AG09319 (cell line): ENCODE measurements at places on chromosomes 3 and 15.

DNA sequence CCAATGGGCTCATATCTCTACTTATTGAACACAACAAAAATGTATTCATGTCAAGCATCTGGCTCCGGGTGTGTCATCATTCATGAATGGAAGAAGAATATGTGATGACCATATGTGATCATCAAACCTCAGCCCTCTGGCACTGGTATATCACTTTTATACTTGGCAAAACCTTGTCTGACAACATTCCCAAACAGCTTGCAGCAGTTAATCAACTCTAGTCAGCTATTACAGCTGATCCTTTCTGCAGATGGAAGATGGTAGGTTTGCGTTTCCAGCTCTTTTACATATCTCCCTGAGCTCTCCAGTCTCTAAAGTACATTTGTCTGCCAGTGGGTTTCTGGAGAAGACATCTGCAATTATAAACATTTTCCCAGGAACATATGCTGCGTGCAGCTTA is 6.6 kb downstream of the PLSCR5 start:
- no peak for DNase-seq

- DNase-seq = no peak
Measured at GRCh38 chr3:27034255-27034654, 334.9 kb downstream of the NEK10 start.

GRCh38 chr3:175977968-175978752 is 1119.0 kb downstream of the NAALADL2 start:
- DNase-seq = no peak

DNA sequence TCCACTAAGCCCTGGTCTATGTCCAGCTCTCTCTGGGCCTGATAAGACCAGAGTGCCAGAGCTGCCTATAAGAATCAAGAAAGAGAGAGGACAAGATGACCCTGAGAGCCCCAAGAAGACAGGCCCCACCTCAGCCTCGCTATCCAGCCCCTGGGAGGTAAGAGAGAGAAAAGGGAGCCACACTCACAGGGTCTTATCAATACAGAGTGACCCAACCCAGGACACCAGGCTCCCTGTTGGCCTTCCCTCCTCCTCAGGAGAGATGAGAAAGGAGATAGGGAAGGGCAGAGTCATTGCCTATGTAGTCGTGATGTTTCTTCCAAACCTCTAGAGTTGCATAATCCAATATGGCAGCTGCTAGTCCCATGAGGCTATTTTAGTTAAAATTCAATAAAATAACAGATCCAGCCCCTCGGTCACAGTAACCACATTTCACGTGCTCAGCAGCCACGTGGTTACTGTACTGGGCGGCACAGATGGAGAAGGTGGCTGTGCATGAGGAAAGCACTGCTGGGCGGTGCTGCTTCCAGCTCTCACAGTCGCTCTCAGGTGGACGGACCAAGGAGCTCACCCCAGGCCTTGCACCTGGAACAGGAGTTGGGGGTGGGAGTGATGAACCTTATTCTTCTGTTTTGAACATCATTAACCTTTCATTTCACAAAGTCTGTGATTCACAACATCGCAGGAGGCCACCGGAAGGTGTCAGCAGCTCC is 525.8 kb downstream of the SHQ1 start:
- DNase-seq = no peak

DNA sequence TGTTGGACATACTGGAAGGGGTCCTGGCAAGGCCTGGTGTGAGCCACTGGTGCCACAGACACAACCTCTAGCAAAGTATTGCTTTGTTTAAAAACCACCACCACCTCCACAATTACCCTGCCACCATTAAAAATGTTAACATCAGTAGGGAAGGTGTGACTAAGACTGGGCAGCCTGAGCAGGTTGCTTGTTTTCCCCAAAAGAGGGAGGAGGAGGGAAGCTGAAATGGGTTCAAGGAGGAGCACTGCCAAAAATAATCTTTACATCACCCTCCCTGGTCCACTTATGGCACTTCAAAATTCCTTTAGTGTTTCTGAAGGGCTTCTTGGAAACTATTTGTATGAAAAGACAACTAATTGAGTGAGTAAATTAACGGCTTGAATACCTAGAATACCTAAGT is 99.8 kb upstream of the FGF7 start:
- no peak for DNase-seq

- DNase-seq = no peak
Measured at GRCh38 chr3:112032098-112032731, 2.3 kb upstream of the TMPRSS7 start.

GRCh38 chr3:42292009-42292408 is 26.0 kb upstream of the CCK start:
- no peak for DNase-seq

GRCh38 chr15:99082798-99083197 is 22.1 kb upstream of the SYNM start:
- DNase-seq = no peak

DNA sequence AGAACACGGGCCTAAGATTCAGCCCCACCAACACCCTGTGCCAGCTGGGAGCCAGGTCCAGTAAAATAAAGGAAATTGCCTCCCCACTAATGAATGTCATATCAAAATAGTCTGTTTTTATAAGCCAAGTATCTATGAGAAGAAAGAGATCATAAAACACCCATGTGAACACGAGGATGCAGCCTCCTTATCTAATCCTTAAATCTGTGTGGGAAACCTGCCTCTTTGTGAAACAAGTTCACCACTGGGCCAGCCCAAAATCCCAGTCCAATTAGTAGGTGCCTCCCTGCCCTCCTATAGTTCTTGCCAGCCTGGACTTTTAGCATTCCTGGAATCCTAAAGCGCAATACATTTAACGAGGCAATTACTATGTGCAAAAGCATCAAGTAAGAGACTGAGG is 42.0 kb downstream of the SCAPER start:
- DNase-seq = no peak

GRCh38 chr3:185712337-185712736 is 112.5 kb downstream of the IGF2BP2 start:
- no peak for DNase-seq

DNA sequence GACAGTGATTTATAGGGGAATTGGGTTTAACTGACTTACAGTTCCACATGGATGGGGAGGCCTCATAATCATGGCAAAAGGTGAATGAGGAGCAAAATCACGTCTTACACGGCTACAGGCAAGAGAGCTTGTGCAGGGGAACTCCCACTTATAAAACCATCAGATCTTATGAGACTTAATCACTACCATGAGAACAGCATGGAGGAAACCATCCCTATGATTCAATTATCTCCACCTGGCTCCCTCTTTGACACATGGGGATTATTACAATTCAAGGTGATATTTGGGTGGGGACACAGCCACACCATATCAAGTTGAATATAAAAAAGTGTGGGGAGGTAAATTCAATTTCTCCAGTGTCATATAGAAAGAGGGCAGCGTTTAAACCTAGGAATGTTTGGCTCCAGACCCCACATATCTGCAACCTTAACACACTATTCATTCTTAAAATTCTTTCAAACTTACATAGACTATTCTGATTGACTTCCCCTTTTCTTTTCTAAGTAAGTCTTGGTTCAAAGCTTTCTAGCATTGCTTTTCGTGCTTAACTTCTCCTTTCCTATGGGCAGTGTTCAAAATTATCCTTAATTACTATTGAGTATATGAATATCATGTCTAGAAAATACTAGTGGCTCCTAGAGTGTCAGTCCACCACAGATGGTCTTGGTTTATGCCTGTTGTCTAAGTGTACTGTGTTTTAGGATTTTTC is 446.7 kb upstream of the GBE1 start:
- no peak for DNase-seq

DNA sequence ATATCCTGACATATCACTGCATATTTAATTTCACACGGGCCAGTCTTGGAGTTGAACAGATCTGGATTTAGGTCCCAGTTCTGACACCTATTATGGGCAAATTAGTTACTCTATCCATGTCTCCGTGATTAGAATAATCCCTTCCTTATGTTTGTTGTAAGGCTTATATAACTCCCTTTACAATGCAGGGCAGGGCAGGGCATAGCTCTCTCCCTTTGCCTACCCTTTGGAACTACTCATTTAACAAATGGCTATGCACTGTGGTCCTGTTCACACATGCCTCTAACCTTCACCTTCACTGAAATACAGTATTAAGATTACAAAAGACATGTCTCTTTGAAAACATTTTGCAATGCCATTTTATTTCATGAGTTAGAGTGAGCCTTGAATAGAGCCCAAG is 24.8 kb upstream of the ATP13A5 start:
- DNase-seq = no peak

GRCh38 chr3:84136425-84136824 is 822.4 kb upstream of the CADM2 start:
- DNase-seq = no peak

- DNase-seq = no peak
Measured at GRCh38 chr3:129050556-129051295, 9.9 kb upstream of the GP9 start.

DNA sequence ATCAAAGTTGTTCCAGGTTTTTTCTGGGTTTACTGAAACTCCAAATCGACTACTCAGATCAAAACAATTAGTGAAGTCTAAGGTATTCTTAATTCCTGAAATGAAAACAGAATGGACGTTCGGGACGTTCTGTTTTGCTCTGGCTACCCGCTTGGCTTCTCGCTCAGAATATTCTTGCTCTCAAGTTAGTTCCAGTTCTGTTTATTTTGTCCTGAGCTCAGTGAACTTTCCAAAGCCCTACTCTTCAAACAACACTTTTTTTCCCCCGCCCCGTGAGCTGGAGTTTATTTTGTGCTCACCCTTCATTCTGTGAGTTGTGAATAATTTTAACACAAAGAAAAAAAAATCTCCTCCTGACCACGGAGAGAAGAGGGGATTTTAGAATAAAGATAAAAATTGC is 72.6 kb downstream of the SAMMSON start:
- no peak for DNase-seq

DNA sequence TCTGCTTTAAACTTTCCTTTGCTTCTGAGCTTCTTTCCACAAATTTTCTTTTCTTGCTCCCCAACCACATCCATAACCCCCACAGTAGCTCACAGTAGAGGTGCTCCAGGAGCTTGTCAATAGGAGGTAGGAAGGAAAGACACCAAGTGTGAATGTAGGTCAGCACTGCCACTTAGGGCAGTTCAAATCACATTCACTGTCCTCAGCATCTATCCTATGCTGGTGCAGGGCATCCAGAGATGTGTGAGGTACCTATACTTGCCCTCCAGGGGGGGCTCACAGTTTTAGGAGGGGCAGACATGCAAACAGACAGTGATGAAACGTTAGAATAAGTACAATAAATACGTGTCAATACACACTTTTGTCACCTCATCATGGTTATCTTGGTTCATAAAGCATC is 1.5 kb upstream of the SPSB4 start:
- DNase-seq = no peak

- no peak for DNase-seq
Measured at GRCh38 chr3:187212705-187213104, 15.4 kb downstream of the RTP1 start.

DNA sequence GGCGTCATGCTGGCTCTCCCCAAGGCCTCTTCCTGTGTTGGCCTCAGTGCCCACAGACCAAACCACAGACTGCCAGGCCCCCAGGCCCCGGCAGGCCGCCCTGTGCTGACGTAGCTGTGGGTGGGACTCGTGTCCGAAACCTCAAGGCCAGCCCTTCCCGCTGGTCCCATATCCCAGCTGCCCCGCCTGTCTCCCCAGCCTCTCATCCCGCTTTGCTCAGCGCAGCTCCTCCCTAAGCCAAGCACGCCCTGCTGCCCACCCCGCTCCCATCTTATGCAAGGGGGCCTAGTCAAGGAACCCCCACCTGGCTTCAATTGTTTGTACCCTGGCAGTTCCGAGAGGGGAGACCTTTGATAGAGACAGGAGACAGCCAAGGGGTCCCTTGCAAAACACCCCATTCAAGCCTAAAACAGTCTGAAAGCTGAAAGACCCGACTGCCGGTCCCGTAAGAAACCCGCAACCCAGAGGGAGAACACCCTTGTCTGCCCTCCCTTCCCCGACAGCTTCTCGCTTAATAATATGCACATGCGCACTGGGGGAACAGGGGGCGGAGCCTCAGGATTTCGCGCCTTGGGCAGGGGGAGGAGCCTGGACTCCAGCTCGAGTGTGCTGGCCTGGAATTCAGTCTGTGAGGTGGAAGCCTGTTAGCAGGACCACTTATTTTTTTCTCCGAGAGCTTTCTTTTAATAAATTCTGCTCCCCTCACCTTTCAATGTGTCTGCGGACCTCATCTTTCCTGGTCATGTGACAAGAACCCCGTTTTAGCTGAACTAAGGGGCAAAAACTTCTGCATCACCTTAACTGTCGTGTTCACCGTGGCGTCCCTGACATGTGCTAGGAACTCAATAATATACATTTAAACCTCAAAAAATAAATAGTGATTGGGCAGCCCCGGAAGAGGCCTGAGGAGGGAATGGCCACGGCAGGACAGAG is 17.2 kb downstream of the TNFAIP8L3 start:
- no peak for DNase-seq

- no peak for DNase-seq
Measured at GRCh38 chr15:91985297-91985696, 131.8 kb downstream of the SLCO3A1 start.

GRCh38 chr15:43514241-43515057 is 3.0 kb upstream of the MAP1A start:
- no peak for DNase-seq

DNA sequence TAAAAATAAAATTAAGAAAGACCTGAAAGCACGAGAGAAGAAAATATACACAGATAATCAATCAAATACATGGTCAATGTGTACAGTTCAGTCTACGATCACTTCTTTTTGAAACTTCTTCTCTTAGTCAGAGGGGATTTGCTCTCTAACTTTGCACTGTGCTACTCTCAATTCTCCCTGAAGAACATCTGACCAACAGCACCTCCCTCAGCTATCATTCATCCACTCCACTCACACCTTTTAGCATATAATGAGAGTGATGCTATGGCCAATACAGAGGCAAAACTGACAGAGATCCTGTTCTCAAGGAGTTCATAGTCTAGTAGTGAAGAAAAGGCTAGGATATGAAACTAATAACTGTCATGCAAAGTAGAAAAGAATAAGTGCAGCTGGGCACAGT is 45.9 kb downstream of the P3H2 start:
- no peak for DNase-seq

DNA sequence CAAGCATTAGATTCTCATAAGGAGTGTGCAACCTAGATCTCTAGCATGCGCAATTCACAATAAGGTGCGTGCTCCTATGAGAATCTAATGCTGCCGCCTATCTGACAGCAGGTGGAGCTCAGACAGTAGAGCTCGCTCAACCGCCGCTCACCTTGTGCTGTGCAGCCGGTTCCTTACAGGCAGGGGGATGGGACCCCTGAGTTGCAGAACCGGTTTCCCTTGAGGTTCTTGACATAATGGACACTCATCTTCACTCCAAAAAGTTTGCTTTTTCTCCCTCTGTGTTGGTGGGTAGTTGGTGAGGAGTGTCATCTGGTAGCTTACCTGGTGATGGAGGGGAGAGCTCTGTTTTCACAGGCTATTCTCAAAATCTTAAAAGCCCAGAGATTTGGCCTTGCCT is 324.0 kb upstream of the TBL1XR1 start:
- DNase-seq = no peak

DNA sequence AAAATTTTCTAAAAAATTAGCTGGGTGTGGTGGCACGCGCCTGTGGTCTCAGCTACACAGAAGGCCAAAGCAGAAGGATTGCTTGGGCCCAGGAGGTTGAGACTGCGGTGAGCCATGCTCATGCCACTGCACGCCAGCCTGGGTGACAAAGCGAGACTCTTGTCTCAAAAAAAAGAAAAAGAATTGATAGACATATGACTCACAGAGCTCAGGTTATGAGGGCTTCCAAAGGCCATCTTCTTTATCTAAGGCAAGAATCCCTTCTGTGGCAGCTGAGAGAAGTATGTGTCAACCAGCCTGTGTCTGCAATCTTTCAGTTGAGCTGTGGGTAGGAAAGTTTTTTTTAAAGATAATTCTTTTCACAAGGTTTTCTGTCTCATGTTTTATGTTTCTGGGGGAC is 53.9 kb downstream of the MRPS25 start:
- no peak for DNase-seq

GRCh38 chr3:110664148-110664547 is 407.5 kb upstream of the NECTIN3 start:
- DNase-seq = no peak
